ENCODE measurements at places on chromosomes 2 and 18.

- no peak for DNase-seq
These were observed 75.7 kb downstream of the ADAM23 start for GRCh38 chr2:206518997-206519396.

GRCh38 chr2:169659320-169659719 is 34.9 kb downstream of the CFAP210 start:
- DNase-seq: no peak

DNA sequence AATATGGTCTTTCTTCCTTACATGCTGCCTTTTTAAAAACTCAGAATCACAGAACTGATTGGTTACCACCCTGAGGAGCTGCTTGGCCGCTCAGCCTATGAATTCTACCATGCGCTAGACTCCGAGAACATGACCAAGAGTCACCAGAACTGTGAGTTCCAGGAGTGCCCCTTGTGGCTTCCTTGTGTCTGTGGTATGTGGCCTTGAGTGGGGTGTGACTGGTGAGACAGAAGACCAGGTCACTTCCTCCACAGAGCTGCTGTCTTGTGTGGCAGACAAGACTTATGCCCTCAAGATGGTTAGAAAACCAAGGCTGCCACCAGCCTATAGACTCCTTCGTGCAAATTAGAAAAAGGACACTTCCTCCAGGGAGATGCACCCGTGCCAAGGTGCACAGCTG is 72.6 kb downstream of the EPAS1 start:
- DNase-seq: no peak

DNA sequence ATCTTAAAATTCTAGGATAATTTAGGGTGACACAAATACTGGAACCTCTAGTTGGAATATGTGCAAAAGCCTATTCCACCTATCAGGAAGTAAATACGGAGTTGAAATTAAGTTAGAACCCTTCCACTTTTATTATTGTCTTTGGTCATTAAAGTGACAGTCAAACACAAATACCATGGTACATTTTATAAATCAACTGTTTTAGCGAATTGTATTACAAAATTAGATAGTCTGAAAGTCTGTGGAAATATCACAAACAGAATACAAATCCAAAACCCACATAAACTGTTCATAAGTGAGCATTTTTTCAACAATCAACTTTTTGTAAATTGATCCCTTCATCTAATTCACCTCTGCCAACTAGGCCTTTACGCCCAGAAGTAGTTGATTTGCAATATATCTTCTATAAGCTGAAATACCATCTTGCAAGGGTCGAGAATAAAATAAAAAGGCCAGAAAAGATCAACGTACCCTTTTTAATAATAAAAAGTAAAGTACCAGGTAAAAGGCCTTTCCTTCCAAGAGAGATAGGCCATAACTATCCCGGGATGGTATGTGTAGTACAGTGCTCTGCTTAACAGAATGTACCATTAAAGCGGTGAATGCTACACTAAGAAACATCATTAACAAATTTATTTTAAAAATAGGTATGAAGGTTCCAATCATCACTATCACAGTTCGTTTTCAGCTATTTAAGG is 1.3 kb downstream of the USP34 start:
- DNase-seq: no peak

DNA sequence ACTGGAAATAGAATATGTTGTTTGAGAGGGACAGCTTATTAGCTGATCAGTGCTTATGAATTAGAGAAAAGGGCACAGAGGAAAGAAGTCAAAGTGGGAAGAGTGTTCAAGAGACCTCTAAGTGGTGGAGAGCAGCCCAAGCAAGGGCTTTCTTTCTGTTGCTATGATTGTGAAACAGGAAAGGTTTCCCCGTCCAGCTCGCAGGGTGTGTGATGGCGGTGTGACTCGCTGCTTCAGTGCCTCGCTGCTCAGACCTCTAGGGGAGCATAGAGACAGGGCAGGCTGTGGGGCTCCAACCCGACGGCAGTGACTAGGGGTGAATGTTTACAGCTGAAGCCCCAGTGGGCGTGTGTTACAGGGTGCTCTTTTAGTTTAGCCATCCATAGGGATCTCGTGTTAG is 166.5 kb upstream of the COPS8 start:
- DNase-seq: no peak

DNA sequence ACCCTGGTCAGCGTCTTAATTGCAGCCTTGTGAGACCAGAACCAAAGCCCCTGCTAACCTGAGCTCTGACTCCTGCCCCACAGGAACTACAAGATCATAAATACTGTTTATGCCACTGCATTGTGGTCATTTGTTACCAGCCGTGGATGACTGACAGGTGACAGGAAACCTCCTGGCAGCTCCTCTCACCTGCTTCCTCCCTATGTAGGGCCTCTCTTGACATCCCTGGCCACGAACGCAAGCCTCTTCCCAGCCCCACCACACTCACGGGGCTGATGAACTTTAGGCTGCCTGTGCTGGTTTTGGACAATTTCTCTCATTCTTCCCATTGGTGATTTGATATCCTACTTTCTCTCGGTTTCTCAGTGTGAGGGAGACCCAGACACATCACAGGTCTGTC is 357.2 kb upstream of the MYT1L start:
- DNase-seq: no peak

- DNase-seq: no peak
These were observed 30.8 kb upstream of the C1D start for GRCh38 chr2:68093634-68094033.

DNA sequence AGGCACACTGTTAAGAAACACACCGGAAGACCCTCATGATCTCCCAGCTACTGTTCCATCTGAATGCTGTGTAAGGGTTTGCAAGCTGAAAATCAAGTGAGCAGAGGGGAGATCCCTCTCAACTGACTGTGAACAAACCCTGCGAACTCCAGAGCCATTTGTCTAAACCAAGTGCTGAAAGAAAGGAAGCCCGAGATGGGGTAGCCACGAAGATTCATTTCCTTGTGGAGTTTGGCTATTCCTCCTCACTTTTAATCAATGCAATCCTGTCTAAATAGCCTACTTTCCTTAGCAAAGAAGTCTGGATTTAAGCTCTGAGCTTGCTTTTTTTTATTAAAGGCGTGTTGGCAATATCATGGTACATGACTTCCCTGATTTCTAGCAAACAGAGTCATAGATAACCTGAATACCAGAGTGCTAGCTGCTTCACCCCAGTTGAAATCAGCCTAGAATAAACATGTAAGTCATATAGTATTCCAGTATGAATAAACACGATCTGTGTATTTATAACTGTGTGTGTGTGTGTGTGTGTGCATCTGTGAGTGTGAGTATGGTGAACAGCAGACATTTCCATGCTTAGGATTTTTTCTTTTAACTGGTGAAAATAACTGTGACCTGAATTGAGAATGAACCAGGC is 365.2 kb downstream of the ZNF521 start:
- DNase-seq: no peak

DNA sequence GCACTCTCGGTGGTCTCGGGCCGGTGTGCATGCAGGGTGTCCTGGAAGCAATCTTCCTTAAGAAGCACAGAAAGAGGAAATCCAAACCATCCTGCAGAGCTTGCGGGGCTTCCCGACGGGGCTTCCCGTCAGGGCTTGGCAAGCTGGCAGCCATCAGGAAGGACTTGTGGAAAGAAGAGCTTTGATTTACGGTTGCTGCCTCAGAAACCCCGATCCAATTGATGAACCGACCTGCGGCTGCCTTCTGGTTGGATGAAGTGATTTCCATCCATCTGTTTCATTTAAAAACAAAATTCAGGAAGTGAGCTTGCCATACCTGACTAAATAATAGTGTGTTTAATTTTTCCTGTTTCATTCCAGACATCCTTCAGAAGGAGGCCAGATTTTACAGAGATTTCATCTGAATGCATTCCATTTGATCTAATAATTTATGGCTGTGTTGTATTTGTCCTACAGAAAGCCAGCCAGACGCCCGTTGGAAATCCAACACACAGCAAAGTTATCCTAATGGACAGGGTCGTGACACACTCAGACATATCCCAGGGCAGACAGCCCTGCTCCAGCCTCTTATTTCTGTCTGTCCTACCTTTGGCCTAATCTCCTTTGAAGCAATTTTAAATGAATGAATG is 141.3 kb downstream of the SEPTIN10 start:
- no peak for DNase-seq

GRCh38 chr2:71006955-71007799 is 12.5 kb upstream of the TEX261 start:
- DNase-seq: no peak

GRCh38 chr2:65687614-65688013 is 255.2 kb upstream of the SPRED2 start:
- no peak for DNase-seq

GRCh38 chr2:85971366-85971765 is 82.6 kb upstream of the ST3GAL5 start:
- DNase-seq: no peak

- no peak for DNase-seq
These were observed 194.9 kb upstream of the KYNU start for GRCh38 chr2:142682528-142682927.

Data from amygdala (tissue), 56 donors.